ENCODE measurements at places on chromosomes 11 and 22.

GRCh38 chr11:122661182-122661945, 5.8 kb downstream of the UBASH3B start:
- DNase-seq = no peak

DNA sequence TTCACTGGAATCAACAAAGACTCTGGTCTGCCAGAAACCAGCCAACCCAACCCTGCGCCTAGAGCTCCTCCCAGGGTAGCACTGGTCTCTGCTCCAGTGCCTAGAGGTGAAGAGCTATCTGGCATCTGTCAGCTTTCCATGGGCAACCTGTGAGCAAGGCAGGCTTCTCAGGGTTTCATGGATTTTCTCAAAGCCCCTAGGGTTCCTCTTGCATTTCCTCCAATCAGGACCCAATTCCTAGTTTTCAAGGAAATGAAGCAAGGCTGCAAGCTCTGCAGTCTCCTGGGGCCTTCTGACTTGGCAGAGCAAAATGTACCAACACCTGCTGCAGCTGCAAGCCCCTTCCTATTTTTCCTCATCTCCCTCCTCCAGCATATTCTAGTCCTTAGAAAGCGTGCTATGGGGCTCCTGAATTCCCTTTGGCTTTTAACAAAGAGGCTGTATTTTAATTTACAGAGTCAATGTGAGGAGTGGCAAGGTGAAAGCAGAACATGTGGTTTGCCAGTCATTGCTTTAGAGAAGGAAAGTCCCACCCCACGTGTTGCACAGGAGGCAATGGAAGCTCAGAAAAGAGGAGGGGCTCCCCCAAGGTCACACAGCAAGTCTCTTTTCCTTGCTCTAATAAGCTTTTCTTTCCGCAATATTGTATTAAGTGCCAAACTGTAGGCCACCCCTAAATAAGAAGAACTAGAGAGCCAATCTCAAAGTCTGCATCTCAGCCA, 33.0 kb upstream of the RIC3 start:
- no peak for DNase-seq

GRCh38 chr11:116651737-116652237, 121.0 kb downstream of the BUD13 start:
- DNase-seq = no peak

GRCh38 chr11:6992026-6992425, 28.1 kb downstream of the ZNF214 start:
- no peak for DNase-seq

DNA sequence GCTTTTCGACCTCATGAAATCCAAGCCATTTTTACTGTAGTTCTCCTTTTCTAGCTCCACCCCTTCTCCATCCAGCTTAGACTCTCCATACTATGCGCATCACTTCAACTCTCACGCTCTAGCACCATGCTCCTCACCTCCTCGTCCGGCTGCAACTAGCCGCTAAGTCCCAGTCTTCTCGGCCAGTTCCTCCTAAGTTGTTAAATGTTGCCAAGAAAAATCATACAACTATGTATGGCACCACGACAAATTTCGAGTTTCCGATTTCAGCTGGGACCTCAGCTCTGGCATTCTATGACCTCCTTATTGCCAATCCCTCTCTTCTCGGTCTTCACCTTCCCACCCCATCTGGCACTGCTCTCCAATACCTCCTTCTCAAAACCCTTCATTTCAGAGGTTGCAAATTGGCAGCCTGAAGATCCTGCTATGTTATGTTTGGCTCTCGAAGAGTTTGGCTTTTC, 1.0 kb downstream of the ZNF70 start:
- DNase-seq = no peak

GRCh38 chr11:78706551-78706950, 131.9 kb upstream of the NARS2 start:
- no peak for DNase-seq

DNA sequence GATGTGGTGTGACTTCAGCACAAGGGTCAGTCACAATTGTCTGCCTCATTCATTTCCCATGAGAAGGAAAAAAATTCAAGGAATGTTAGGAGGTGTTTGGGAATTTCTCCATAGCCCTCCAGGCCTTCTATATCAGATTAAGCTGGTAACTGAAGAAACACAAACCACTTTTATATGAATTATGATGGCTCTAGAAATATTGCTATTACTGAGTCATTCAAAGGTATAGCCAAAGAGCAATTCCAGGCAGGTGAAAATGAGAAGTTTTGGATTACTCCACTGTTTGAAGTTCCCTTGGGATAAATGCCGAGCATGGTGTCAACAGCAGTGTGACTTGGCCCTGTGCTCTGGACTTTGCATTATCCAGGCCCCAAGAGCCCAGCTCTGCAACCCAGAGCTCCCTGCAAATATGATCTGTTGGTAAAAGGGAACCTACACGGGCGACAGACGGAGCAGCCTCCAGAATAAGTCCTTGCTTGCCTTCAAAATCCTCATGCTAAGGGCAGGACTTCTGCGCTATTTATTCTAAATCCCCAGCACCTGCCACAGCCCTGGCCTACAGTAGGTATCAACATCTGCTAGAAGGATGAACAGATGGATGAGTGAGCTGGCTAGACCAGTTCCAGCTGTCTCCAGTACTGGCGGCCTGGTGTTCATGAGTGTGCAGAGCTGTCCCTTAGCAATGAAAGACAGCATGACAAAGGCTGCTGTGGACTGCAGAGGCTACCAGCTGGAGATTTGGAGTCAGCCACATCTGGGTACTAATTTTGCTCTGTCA, 67.5 kb upstream of the ZBED5 start:
- no peak for DNase-seq

DNA sequence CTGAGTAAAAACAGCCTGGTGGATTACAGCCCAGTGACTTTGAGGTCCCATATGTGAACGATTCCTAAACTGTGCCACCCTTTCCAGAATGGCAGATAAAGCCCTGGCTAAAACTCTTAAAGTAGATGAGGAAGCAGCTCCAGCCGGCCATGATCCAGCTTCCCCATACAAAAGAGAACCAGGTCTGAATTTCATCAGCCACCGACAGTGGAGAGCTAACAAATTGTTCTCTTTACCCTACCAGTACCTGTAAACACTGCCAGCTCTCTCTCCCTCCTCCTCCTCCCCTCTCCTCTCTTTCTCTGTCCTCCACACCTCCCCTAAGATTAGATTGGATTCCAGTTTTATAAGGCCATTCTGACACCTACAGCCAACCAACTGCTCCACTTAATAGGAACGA, 176.9 kb downstream of the DSCAML1 start:
- peak; percentile 59 for DNase-seq

DNA sequence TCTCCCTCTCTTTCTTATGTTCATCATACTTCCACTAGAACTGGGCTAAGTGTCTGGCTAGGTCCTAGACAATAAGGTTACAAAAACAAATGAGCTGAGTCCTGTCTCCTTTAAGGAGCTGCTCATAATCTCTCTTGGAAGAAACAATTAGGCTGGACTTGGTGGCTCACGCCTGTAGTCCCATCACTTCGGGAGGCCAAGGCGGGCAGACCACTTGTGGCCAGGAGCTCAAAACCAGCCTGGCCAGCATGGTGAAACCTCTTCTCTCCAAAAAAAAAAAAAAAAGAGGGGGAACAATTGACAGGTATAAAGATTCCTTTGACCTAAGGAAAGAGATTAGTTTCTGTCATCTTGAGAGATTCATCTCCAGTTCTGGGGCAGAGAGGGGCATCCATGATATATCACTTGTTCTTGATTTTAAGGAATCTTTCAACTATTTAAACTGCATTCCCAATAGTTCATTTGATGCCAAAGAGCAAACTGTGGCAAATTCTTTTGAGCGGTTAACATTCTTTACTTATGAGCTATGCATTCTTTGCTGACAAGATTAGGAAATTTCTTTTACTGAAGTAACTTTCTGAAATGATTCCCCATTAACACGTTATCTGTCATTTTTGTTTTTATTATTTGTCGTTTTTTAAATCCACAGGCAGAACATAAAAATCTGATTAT, 125.5 kb downstream of the C11orf87 start:
- DNase-seq = no peak

GRCh38 chr11:122213171-122213570, 97.2 kb upstream of the BLID start:
- DNase-seq = peak; percentile 84

- DNase-seq = no peak
These were observed 44.4 kb downstream of the DCDC1 start for GRCh38 chr11:31325160-31325559.

- DNase-seq = no peak
These were observed 75.8 kb downstream of the GGTLC2 start for GRCh38 chr22:22720201-22720723.

DNA sequence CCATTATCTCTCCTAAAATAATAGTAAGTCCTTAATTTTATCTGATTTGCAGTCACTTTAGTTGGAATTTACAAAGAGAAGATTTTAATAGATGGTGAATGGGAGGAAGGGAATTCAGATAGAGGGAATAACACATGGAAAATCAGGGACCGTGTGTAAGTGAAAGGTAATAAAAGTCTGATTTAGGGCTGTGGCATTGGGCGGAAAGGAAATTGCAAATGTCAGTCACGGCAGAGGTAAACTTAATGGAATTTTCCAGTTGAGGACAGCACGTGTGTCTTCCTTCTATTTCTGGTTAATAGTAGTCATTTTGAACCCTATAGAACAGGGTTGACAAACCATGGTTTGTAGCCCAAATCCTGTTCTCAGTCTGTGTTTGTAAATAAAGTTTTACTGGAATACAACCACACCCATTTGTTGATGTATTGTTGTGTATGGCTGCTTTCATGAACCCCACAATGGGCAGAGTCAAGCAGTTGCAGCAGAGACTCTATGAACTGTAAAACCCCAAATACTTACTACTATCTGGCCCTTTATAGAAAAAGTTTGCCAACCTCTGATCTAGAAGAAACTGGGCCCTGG, 34.1 kb downstream of the PACS1 start:
- no peak for DNase-seq

DNA sequence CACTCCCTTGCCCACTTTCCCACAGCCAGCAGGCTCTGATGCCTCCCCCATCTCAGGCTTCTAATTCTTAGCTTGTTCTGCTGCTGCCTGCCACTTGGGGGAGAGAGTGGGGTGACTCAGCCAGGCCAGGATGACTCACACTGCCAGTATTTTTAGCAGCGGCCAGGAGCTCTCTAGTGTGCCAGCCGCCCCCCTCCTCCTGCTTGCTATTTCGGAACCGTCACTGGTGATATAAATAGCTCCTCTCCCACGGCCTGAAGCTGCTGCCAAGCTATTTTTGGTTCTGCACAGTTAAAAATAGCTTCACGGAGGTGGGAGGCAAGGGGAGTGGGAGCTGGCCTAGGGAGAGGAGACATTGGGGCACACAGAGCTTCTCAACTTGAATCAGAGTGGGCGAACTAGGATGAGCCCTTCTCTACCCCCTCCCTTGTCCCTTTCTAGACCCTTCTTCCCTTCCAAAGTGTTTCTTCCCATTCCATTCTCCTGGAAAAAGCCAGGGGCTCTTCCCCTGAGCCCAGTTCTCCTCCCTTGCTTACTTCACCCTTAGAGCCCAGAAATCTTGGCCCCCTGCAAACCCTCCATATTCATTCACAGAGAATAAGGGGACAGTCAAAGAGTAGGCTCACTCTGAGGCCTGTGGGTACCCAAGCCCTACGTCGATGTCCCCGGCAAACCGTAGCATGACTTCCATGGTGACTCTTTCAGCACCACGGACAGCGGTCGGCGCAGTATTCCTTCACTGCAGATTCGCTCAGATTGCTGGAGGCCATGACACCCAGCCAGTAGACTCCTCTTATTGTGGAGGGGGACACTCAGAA, 2.5 kb upstream of the NPAS4 start:
- DNase-seq = peak; percentile 91

GRCh38 chr11:86313793-86314192, 11.8 kb downstream of the HIKESHI start:
- no peak for DNase-seq

DNA sequence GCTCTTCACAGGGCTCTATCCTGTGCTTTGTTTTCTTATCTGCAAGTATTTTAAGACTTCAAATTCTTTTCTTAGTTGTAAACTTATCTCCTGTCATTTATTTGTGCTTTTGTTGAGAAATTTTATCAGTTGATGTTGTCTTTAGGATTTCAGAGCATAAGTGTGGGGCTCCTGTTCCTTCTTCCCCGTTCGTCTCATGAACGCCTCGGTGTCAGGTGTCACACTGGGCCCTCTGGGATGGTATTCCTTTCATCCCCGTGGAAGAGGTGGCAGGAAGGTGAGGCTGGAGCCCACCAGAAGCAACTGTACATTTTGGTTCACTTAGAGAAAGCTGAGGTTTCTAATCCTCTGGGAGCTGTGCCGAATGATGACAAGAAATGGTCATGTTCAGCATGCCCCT, 17.9 kb downstream of the NADSYN1 start:
- DNase-seq = no peak

GRCh38 chr11:9905960-9906791, 242.3 kb downstream of the SWAP70 start:
- DNase-seq = no peak

- no peak for DNase-seq
These were observed 53.9 kb upstream of the PHOX2A start for GRCh38 chr11:72297828-72298227.

- DNase-seq = no peak
These were observed 709 bp downstream of the FTH1 start for GRCh38 chr11:61966734-61967115.

- no peak for DNase-seq
These were observed 204.9 kb downstream of the LARGE1 start for GRCh38 chr22:33715237-33715985.

- no peak for DNase-seq
These were observed 92.4 kb upstream of the NOX4 start for GRCh38 chr11:89583580-89583979.

- no peak for DNase-seq
These were observed 134.6 kb downstream of the SPATA19 start for GRCh38 chr11:133710681-133711240.

DNA sequence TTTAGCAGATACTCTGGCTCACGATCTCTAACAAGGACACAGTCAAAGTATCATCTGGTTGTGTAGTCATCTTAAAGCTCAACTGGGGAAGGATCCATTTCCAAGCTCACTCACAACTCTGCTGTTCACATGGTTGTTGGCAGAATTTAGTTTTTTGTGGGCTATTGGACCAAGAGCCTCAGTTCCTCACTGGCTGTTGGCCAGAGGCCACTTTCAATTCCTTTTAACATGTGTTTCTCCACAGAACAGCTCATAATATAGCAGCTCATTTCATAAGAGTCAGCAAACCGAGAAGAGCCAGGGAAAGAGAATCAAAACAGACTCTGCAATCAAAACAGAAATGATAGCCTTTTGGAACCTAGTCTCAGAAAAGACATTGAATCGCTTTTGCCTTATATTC, 22.6 kb downstream of the IZUMO1R start:
- no peak for DNase-seq

- DNase-seq = no peak
These were observed 102.9 kb downstream of the CTTN start for GRCh38 chr11:70501051-70501901.

GRCh38 chr11:1924646-1925372, 5.3 kb downstream of the TNNT3 start:
- no peak for DNase-seq

DNA sequence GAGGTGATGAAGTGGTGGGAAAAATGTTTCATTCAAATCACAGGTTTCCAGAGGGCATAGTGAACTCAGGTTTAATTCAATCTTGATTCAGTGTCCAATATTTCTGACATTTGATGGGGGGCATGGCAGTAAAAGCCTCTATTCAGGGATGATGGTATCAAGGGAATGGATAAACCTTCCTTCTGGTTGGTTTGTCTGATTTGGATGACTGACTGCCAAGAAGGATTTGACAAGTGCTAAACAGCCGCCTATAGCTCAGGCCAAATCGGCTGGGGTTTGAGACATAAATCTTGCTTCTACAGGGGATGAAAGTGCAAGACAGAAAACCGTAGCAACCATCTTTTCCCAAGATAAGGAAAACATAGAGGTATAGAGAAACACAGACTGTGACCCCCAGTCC, 121.8 kb upstream of the C11orf87 start:
- no peak for DNase-seq

GRCh38 chr11:92425127-92425526, 200.5 kb downstream of the FAT3 start:
- DNase-seq = no peak
